T-cell (primary cell): ENCODE measurements at places on chromosomes 11 and 22.

GRCh38 chr11:88102598-88102934 is 72.7 kb downstream of the RAB38 start:
- no peak for DNase-seq

GRCh38 chr11:124109377-124109776 is 5.9 kb upstream of the VWA5A start:
- no peak for DNase-seq

- DNase-seq: no peak
Observed at GRCh38 chr22:40485813-40486667, 115.6 kb downstream of the SGSM3 start.

- DNase-seq: no peak
Observed at GRCh38 chr11:116962108-116962507, 124.7 kb upstream of the APOA1 start.

DNA sequence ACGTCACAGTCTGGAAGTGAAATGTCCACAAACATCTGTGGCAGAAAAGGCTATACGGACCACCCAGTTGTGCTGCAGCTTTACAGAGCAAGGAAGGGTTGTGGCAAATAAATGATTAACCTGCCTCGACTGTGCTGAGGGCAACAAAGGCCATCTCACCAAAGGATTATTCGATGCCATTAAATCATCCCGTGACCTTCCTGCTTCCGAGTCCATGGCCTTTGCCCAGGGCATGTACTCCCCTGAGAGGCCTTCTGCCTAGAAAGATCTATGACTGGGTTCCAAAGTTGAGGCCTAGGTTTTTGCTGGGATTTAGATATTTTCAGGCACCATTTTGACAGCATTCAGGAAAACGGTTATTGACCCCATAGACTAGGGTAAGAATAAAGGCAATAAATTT is 9.2 kb downstream of the CDPF1 start:
- no peak for DNase-seq

- no peak for DNase-seq
Observed at GRCh38 chr22:31492151-31492550, 2.5 kb upstream of the EIF4ENIF1 start.

GRCh38 chr11:111334532-111335502 is 36.5 kb downstream of the POU2AF3 start:
- DNase-seq: no peak

- no peak for DNase-seq
Observed at GRCh38 chr22:40441761-40442390, 71.5 kb downstream of the SGSM3 start.

DNA sequence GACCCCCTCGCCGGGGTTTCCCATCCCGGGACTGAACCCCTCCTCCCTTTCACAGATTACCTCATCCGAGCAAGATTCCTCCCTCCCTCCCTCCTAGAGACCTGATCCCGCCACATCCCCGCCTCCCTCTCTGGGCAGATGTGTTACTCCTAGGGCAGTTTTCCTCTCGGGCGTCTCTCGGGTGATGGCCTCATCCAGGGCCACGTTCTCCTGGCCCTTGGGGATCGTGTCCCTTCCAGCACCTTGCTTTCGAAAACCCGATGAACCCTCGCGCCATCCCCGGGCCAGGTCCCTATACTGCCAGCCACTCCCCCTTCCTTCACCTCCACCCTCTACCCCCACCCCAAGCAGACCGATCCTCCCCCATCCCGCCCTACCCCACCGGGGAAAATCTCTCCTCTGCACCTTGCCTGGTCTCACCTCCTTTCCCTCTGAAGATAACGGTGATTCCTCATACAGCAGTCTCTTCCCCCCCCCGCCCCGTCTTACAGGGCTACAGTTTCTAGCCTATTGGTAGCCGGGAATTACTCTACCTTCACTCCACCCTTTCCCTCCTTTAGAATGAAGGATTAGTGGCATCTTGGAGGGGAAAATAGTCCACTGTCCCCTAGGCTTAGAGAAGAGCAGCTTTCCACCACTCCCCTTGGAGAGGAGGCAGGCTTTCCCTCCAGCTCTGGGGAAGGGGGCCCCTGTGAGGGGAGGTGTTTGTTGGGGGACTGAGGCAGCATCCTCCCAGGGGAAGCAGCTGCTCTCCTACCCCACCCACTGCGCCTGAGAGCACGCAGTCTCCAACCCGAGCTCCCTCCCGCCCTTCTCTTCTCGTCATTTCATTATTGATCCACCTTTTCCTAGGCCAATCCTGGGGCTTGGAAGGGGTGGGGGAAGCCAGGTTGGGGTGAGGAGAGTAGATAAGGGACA is 1.2 kb downstream of the KMT2A start:
- DNase-seq: peak; percentile 45

GRCh38 chr11:134393638-134394037 is 18.4 kb downstream of the B3GAT1 start:
- DNase-seq: no peak

- no peak for DNase-seq
Observed at GRCh38 chr11:69649576-69649900, 8.6 kb downstream of the CCND1 start.

DNA sequence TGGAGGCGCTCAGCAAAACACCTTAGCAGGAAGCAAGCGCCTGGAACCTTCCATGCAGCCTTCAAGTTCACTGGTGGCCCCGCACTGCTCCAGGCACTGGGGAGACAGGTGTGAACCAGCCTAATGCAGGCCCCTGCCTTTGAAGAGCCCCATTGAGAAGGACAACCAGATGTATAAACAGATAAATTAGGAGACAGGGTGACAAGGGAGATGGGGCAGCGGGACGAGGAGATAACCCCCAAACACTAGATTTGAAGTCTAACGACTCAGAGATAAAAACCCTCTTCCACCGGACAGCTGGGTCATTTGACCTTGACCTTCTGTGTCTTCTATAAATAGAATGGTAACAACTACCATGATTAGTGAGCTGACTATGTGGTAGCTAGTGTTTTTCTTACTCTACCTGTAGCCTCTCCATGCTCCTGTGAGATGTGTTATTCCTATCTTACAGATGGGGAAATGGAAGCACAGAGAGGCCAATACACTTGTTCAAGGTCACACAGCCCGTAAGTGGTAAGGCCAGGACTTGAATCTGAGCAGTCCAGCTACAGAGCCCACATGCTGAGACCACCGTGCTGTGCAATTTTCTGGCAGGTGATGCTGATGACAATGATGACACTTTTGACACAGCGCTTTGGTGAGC is 2.0 kb upstream of the PDGFB start:
- DNase-seq: no peak

- no peak for DNase-seq
Observed at GRCh38 chr11:71358122-71358728, 90.0 kb downstream of the DHCR7 start.

DNA sequence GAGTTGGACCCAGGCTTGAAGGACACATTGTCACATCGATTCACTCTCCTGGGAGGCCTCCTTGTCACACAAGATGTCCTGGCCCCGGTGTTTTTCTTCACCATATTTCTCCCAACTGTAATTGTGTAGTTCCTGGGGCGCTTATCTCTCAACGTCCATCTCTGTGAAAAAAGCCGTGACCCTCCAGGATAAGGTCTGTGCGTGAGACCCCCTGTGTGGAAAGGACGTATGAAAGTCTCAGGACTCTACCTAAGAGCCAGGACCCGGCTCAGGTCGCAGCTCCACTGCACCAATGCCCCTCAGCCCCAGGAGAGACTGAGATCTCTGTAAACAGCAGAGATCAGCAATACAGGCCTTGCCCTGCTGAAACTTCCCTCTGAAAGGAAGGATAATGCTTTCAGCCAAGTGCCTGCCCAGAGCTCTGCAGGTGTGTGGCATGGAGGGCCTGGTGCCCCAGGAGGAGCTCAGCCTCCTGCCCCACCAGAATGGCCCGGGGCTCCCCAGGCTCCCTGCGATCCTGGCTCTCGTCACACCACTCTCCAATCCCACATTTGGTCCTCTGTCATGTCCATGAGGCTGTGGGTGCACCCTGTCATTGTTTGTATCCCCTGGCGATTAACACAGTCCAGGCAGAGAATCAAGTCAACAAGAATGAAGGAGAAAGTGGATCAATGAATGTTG is 119.2 kb upstream of the TMEM45B start:
- DNase-seq: no peak

DNA sequence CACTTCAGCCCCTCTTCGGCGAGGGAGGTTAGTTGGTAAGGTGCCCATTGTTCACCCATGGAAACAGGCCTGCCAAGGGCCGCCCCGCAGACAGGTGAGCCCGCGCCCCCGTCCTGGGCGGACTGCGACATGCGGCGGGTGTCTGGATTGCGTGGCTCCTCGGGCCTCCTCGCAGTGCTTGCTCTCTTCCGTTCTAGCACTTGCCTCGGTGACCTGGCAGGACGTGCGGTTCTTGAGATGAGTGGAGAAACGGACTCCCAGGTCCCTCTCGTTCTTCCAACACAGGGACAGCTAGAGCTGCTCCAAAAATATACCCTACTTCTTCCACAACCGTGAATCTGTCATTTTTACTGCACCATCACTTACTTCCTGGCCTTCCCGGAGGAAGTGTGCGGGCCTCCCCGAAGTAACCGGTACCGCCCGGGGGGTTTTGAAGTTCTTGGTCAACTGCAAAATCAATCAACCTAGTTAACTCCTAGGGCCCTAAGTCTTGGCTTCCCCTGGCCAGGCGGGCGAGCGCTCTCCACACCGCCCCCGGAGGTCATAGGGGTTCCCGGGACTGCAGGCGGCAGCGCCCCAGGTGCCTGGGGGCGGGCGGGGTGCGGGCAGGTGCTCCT is 745 bp upstream of the ZBTB44 start:
- DNase-seq: peak; percentile 47

- no peak for DNase-seq
Observed at GRCh38 chr11:6586434-6587359, 16.7 kb downstream of the RRP8 start.

DNA sequence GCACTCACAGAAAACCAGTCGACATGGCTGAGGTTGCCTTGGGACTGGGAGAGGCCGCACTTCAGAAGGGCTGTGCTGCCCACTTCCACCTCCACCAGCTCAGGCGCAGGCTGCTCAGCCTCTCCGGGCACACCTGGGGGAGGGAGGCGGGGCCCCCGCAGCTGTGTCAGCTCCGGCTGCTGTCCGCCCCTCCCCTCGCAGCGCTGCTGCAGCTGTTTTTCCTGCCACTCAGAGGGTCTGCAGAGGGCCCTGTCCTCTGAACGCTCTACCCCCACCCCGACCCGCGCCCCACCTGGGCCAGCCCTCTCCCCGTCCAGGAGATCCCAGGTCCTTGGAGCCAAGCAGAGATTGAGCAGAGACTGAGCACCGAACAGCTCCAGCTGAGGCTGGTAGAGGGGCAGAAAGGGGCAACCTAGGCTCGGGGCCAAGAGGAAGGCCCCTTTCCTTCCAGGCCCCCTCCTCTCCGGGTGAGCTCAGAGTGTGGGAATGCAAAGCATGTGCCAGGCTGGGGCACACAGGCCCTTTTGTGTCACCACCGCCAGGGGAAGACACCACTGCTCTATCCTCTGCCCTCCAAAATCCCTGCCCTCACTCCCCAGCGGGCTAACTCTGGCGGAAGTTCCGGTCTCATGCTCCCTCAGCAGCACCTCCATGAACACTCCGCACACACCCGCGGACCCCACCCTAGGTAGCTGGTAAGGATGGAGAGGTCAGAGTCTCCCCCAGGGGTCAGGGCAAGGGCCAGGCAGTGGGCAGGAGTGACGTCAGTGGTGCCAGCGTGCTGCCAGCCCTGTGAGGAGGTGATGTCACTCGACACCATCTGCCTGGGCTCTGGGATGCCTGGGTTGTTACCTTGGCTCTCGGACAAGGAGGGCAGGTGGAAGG is 1.6 kb downstream of the MCAM start:
- peak; percentile 31 for DNase-seq

GRCh38 chr22:38449776-38450175 is 5.2 kb downstream of the KCNJ4 start:
- no peak for DNase-seq

DNA sequence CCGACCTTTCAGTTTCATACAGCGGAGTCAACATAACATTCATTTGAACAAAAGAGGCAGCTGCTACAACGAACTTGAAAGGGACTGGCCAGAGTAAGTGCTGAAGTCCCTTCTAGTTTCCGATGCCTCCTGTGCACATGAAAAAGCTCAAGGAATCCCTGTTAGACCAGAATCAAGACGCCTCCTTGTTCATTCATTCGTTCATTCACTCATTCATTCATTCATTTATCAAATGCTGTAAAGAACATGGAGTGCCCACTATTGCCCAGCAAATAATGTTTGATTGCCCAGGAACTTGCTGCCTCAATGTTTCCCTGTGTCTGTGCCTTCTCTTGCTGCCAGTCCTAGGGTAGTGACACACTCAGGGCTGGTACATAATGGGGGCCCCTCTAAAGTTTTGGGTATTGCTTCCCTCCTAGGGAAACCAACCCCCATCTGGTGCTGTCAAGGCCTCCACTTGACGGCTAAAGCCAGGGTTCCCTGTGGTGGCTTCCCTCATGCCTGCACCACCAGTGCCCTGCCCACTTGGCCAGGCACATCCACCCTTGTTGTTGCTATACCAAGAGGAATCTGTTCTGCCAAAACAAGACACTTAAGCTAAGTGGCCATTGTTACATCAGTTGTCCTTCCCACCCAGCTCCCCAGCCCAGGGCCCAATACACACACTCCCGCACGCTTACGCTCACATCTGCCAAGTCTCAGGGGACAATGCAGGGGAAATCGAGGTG is 3.8 kb downstream of the TMPRSS13 start:
- DNase-seq: no peak

- DNase-seq: no peak
Observed at GRCh38 chr11:8338138-8338537, 74.5 kb upstream of the LMO1 start.

GRCh38 chr22:30370641-30371230 is 13.9 kb downstream of the CCDC157 start:
- DNase-seq: no peak

GRCh38 chr22:43796567-43796966 is 15.5 kb downstream of the EFCAB6 start:
- DNase-seq: no peak

- DNase-seq: no peak
Observed at GRCh38 chr11:44985721-44986120, 35.0 kb upstream of the TP53I11 start.

DNA sequence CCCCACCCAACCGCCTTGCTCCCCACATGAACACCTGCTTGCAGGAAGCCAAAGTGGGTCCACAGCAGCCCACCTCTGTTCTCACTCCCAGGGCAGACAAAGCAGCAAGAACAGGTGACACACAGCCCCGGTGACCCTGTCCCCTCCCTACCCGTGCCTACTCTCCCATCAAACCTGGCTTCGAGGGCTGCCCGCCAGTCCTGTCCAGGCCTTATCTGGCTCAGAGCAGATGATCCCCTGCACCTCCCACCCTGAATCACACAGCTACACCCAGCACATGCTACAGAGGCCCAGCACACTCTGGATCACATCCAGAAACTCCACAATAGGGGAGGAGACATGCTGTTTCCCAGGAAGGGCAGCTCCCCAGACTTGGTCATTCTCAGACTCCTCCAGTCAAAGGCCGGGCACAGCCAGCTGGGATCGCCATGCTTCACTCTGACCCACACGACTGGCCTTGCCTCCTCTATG is 6.2 kb upstream of the RGL4 start:
- no peak for DNase-seq

GRCh38 chr11:429931-430456 is 11.8 kb downstream of the ANO9 start:
- DNase-seq: no peak
